CD8-positive, alpha-beta memory T cell (primary cell): ENCODE measurements at places on chromosomes 2 and 18.
A peak's percentile ranks its signal among the peaks of the same experiment; 100 is the strongest.

GRCh38 chr2:38722271-38723061 lies 28.7 kb downstream of the SRSF7 start:
- no peaks in the 10 kb centered on the region for H3K27me3 ChIP-seq
- H3K4me1 ChIP-seq: peaks cover 19% of the 10 kb centered on the region
- no peaks in the 10 kb centered on the region for H3K36me3 ChIP-seq
- peak; percentile 21 for DNase-seq

- no peaks in the 10 kb centered on the region for H3K27me3 ChIP-seq
- no peak overlapping the region for H3K4me3 ChIP-seq
- H3K4me1 ChIP-seq: no peaks in the 10 kb centered on the region
- no peak overlapping the region for H3K27ac ChIP-seq
- DNase-seq: no peak
Measured at GRCh38 chr18:46711444-46711863, 45.4 kb downstream of the ST8SIA5 start.

- H3K4me1 ChIP-seq: peaks cover 9% of the 10 kb centered on the region
- no peak for DNase-seq
- H3K27me3 ChIP-seq: peaks cover 34% of the 10 kb centered on the region
- no peak overlapping the region for H3K4me3 ChIP-seq
- no peak overlapping the region for H3K27ac ChIP-seq
- no peaks in the 10 kb centered on the region for H3K36me3 ChIP-seq
Measured at GRCh38 chr2:219492575-219492974, 6.1 kb upstream of the GMPPA start.

GRCh38 chr2:16126517-16127275 lies 186.3 kb downstream of the MYCN start:
- no peak overlapping the region for H3K4me3 ChIP-seq
- no peaks in the 10 kb centered on the region for H3K4me1 ChIP-seq
- DNase-seq: no peak

DNA sequence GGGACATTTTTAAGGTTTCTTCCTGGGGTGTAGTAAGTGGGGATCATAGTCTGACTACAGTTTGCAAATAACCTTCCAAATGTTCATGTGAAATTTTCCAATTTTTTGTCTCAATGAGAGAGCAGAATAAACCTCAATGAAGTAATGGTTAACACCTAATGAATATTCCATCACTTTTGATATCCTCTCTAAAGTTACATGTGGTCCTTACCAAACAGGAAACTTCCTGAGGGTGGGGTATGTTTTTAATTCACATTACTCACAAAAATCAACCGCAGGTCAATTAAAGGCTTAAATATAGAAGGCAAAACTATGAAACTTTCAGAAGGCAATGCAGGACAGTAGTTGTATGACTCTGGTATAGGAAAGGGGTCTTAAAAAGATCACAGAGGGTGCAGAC lies 13.2 kb downstream of the ZNF407 start:
- H3K4me3 ChIP-seq: no peak overlapping the region
- no peaks in the 10 kb centered on the region for H3K27me3 ChIP-seq
- H3K27ac ChIP-seq: no peak overlapping the region

DNA sequence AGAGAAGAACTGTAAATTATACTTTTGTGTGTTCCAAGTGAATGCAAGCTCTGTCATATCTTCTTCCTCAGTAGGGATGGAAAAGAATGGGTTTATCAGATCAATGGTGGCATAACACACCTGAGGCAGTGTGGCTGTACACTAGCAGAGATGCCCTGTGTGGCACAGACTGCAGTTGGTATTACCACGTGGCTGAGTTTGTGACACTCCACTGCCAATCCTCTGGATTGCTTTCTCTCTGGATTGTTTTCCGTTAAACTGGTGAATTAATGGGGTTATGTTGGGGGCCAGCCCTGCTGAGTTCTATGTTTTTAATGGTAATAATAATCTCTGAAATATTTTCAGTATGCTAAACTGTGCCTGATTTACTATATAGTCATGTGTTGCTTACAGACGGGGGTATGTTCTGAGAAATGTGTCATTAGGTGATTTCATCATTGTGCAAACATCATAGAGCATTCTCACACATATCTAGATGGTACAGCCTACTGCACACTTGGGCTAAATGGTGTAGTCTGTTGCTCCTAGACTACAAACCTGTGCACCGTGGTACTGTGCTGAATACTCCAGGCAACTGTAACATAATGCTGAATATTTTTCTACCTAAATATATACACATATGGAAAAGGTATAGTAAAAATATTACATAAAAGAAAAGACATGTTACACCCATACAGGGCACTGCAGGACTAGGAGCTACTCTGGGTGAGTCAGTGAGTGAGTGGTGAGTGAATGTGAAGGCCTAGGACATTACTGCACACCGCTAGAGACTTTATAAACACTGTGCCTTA lies 84.7 kb upstream of the ST6GAL2 start:
- H3K27me3 ChIP-seq: no peaks in the 10 kb centered on the region
- H3K36me3 ChIP-seq: no peaks in the 10 kb centered on the region
- H3K4me3 ChIP-seq: no peak overlapping the region
- no peak for DNase-seq
- no peak overlapping the region for H3K27ac ChIP-seq

DNA sequence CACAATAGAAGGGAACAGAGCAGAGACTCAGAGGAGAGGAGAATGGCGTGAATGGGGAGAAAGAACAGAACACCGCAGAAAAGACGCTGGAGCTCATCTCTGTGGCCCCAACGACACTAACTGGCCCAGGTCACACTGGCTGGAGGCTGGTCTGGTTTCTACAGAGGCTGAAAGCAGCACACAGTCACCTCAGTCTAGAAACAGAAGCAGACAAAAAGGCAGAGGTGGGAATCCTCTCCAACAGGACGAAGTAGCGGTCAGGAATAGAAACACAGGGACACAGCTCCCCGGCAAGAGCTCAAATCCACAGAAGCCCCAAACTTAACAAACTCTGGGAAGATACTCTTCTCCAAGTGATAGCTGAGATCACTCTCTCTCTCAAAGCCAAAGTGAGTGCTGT lies 9.2 kb downstream of the SLC66A2 start:
- no peaks in the 10 kb centered on the region for H3K27me3 ChIP-seq
- DNase-seq: no peak
- H3K27ac ChIP-seq: no peak overlapping the region
- H3K4me3 ChIP-seq: no peak overlapping the region
- H3K36me3 ChIP-seq: peaks cover 9% of the 10 kb centered on the region
- H3K4me1 ChIP-seq: peaks cover 13% of the 10 kb centered on the region

- H3K36me3 ChIP-seq: no peaks in the 10 kb centered on the region
- no peaks in the 10 kb centered on the region for H3K4me1 ChIP-seq
- no peak for DNase-seq
- no peak overlapping the region for H3K4me3 ChIP-seq
Measured at GRCh38 chr2:177759443-177759842, 313.1 kb downstream of the PDE11A start.

DNA sequence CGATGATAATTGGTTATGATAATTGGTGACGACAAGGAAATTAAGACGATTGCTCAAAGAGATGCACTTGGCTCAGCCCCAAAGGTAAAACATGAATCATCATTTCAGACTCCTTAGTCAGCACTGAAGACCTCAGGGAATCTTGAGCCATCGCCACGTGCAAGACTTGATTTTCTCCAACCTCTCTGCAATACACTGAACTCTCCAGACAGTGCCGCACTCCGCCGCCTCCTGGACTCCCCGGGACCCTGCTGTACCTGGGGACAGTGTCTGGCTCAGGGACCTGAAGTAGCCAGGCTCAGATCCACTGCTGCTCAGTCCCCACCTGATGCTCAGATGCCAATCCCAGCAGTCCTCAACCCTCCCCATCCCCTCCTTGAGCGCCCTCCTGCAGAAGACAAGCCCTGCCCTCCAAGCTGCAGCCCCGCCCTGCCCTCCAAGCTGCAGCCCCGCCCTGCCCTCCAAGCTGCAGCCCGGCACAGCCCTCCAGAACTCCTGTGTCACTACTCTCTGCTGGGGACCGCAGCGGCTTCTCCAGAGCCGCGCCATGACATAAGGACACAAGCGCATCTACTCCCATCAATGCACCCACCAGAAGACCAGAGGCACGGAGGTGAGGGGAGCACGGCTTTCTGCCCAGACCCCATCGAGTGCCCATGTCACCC lies 1.1 kb downstream of the TMEM18 start:
- H3K4me1 ChIP-seq: peaks cover 23% of the 10 kb centered on the region
- peak; percentile 43 for DNase-seq
- peak overlapping the region; percentile 74 for H3K4me3 ChIP-seq
- H3K27me3 ChIP-seq: no peaks in the 10 kb centered on the region
- H3K27ac ChIP-seq: peak overlapping the region; percentile 38

DNA sequence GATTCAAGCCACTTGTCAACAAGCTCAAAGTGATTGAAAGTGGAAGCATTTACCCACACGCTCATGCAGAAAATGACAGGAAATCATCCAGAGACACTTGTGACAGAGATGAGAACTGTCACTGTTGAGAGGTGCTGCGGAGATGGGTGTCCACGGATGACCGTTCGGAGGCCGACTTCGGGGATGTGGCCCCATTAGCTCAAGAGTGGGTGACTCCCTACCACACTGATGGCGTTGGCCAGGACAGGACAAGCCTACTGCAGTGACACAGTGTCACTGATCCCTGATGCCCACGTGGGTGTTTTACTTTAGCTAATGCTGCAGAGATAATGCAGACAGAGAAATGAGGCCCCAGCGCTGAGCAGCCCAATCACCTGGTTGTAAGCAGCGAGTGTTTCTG lies 81.5 kb upstream of the YWHAQ start:
- H3K27ac ChIP-seq: no peak overlapping the region
- peaks cover 22% of the 10 kb centered on the region for H3K4me1 ChIP-seq
- no peaks in the 10 kb centered on the region for H3K27me3 ChIP-seq

DNA sequence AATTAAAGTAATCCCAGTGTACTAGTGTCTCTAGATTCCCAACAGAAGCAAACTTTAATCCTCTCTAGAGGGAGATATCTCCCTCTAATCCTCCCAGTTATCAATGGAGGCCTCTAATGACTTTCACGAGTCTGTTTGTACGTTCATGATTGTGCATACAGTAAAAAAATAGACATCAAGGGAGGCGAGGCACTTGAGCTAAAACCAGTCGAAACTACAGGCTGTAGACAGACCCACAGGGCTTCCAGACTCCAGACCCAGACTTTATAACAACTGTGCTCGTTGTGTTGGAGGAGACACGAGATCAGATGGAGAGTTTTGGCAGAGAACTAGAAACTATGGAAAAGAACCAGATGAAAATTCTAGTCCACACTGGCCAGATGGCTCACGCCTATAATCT lies 7.0 kb downstream of the DGKD start:
- H3K27me3 ChIP-seq: no peaks in the 10 kb centered on the region
- DNase-seq: no peak
- H3K36me3 ChIP-seq: peaks cover 4% of the 10 kb centered on the region
- H3K4me3 ChIP-seq: no peak overlapping the region

DNA sequence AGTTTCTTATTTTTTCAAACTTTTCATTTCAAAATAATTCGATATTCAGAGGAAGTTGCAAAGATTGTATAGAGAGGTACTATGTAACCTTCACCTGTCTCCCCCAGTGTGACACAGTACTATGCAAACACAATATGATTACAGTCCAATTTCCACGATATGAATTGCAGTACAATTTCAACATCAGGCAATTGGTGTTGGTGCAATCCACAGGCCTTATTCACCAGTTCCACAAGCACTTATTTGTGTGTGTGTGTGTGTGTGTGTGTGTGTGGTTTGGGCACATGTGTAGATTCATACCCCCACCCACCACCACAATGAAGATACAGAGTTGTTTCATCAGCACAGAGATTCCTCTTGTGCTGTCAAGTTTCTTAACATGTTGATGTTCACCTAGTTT lies 69.7 kb upstream of the ARL4C start:
- no peaks in the 10 kb centered on the region for H3K36me3 ChIP-seq
- peaks cover 5% of the 10 kb centered on the region for H3K27me3 ChIP-seq

- DNase-seq: no peak
- H3K36me3 ChIP-seq: peaks cover 12% of the 10 kb centered on the region
- H3K4me1 ChIP-seq: peaks cover 94% of the 10 kb centered on the region
- no peaks in the 10 kb centered on the region for H3K27me3 ChIP-seq
- no peak overlapping the region for H3K4me3 ChIP-seq
Measured at GRCh38 chr2:105864262-105864661, 119.5 kb downstream of the NCK2 start.

GRCh38 chr18:50105027-50105426 lies 89.9 kb downstream of the MYO5B start:
- no peak overlapping the region for H3K27ac ChIP-seq
- H3K27me3 ChIP-seq: no peaks in the 10 kb centered on the region
- no peak for DNase-seq
- H3K4me3 ChIP-seq: no peak overlapping the region
- no peaks in the 10 kb centered on the region for H3K36me3 ChIP-seq
- no peaks in the 10 kb centered on the region for H3K4me1 ChIP-seq

DNA sequence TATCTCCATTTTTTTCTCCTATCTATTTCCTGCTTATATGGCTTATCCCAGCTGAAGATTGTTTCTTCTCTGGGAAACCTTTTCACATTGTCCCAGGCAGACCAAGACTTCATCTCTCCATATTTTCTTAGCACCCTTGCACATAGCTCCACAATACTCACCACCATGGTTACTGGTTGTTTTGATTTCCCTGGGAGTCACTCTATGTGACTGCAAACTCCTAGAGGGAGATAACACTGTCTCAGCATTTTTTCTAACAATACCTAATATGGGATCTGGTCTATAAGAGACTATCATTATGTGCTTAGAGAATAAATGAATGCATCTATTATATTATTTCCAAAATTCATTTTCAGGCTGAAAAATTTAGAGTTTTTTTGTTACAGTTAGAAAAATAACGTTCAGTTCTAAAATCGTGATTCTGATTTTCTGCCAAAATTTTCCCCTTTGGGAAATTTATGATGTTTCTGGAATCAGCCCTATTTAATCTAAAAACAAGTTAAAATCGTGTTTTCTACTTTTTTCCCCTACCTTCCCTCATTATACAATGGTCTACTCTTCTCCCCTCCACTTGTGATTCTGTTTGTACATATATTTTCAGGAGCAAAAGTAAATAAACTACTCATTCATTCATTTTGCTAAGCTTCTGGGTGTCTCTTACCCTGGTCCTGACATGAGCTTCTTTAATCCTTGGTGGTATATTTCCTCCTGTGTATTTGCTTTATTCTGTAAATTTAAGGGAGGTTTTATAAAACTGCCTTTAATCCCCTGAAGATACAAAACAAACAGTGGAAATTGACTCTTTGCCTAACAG lies 95.4 kb downstream of the HNMT start:
- no peak for DNase-seq
- H3K4me3 ChIP-seq: no peak overlapping the region
- no peaks in the 10 kb centered on the region for H3K27me3 ChIP-seq
- no peaks in the 10 kb centered on the region for H3K4me1 ChIP-seq
- no peaks in the 10 kb centered on the region for H3K36me3 ChIP-seq
- no peak overlapping the region for H3K27ac ChIP-seq
